T-cell (primary cell): ENCODE measurements at places on chromosomes 11 and 22.
A peak's percentile ranks its signal among the peaks of the same experiment; 100 is the strongest.

- DNase-seq, result no peak
Measured at GRCh38 chr11:6654281-6655019, 1.2 kb downstream of the DCHS1 start.

DNA sequence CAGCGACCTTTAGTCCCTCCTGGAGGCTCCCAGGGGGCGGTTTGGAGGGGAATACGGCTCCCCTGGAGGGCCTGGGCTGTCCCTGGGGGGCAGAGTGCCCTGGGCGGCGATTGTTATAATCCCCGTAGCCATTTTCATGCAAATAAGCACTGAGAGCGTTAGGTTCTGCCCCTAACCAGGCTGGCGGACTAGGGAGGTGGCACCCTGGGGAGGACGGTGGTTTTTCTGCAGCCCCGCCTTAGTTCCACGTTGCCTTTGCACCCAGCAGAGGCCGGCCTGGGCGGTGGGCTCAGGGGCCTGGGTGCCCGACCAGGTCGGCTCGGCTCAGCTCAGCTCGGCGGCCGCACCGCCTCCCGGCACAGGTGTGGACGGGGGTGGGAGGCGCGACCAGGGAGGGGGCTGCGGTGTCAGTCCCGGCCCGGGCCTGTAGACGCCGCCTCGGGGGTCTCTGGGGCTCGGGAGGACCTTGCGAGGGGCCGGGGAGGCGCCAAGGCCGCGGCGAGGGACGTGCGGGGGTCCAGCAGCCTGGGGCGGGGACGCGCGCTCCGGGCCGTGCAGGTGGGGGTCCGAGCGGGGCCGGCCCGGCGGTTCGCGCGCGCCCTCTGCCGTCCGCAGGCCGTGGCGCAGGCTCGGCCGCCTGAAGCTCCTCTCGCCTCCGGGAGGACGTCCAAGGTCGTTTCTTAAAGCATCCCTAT is 2.3 kb upstream of the DUSP8 start:
- peak; percentile 57 for DNase-seq

- DNase-seq, result no peak
Measured at GRCh38 chr22:28670756-28671155, 8.9 kb downstream of the TTC28 start.

GRCh38 chr11:66473608-66474515 is 6.4 kb upstream of the DPP3 start:
- no peak for DNase-seq

DNA sequence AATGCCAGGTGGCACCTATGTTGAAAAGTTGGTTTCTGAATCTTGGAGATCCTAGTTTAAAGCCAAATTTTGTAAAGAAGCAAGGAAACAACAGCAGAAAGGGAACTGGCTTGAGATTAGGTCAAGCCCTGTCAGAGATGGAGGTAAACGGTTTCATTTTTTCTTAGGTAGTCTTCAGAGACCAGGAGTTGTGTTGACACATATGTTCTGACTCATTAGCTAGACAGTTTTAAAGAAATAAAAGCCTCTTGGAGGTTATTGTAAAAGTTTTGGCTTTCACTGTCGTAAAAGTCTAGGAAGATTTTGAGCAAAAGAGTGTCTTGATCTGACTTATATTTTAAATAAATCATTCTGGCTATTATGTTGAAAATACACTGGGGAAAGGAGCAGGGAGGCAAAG is 151.5 kb upstream of the CTSC start:
- no peak for DNase-seq

- no peak for DNase-seq
Measured at GRCh38 chr11:47248304-47248663, 330 bp downstream of the ACP2 start.

- DNase-seq, result no peak
Measured at GRCh38 chr11:1966531-1966930, 19.4 kb downstream of the MRPL23 start.

DNA sequence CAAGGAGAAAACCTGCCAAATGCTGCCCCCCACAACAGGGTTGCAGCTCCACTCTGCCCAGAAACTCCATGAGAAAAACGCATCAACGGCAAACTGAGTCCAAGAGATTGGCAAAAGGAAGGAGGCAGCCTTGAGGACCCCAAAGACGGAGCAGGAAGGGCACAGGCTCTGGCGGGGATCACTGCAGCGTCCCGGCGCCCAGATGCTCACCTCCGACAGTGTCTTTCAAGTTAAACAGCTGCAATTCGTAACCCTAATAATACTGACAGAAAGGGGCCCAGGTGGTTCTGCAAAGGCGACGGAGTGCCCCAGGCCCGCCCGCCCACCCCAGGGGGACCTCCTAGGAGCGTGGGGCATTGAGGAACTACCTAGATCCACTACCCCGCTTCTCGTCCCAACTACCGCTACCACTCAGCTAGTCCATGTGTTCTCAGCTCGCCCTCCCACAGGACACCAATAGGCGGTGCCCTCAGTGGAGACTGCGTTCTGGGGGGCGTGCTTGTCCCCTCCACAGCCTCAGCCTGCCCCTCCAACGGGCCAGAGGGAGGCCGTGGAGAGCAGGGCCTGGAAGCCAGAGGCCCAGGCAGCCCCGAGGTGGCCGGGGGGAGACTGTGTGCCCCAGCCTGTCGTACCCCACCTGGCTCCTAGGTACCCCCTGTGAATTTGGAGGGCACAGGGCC is 127.4 kb downstream of the PHF21B start:
- DNase-seq, result no peak

- DNase-seq, result peak; percentile 36
Measured at GRCh38 chr11:9137293-9138132, 46.1 kb upstream of the SCUBE2 start.
